ENCODE measurements at places on chromosomes 7 and 10. TPM values are rescaled to one million over a fixed set of nuclear protein-coding genes. Genes with fewer than 3 reads are reported as not detected.

The PILRA gene
- total RNA-seq: 1.2 TPM

The LIPJ gene
- total RNA-seq: 0.74 TPM

The NPC1L1 gene
- not detected for total RNA-seq

The CPA2 gene
- total RNA-seq: not detected

The DYDC2 gene
- total RNA-seq: 2.0 TPM

The LRMDA gene
- total RNA-seq: 1.2 TPM

The UCMA gene
- total RNA-seq: not detected

The ORAI2 gene
- 23.6 TPM for total RNA-seq

The C10orf67 gene
- total RNA-seq: 0.25 TPM

The CARD11 gene
- 0.25 TPM for total RNA-seq

The FAM200A gene
- total RNA-seq: 15.0 TPM

The NEUROD6 gene
- 325 TPM for total RNA-seq

The DKK1 gene
- total RNA-seq: 3.0 TPM

The NME8 gene
- total RNA-seq: not detected

The KLLN gene
- total RNA-seq: 0.49 TPM

The OPN1SW gene
- total RNA-seq: not detected

The BET1 gene
- 16.5 TPM for total RNA-seq
